ENCODE measurements at places on chromosomes 6 and 20. TPM values are rescaled to one million over a fixed set of nuclear protein-coding genes. Genes with fewer than 3 reads are reported as not detected.

- peak; percentile 85 for DNase-seq
Measured at GRCh38 chr20:62066339-62066982, 780 bp upstream of the TAF4 start.

DNA sequence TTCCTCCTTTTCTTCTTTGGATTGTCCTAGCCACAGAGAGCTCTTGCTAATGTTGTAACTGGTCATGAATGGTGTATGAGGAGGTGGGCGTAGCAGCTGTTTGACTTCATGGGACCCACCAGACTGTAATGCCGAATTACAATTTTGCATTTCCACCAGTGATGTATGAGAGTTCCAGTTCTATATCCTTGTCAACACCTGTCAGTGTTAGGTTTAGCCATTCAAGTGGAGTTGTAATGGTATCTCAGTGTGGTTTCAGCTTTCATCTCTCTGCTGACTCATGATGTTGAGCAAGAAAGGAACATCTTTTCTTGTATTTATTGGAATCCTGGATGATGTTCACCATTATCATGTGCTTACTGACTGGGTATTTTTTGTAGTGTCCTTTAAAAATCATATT is 5.1 kb downstream of the IGF2R start:
- DNase-seq: no peak

- DNase-seq: peak; percentile 52
Measured at GRCh38 chr20:47205577-47206123, 150.8 kb downstream of the ZMYND8 start.

DNA sequence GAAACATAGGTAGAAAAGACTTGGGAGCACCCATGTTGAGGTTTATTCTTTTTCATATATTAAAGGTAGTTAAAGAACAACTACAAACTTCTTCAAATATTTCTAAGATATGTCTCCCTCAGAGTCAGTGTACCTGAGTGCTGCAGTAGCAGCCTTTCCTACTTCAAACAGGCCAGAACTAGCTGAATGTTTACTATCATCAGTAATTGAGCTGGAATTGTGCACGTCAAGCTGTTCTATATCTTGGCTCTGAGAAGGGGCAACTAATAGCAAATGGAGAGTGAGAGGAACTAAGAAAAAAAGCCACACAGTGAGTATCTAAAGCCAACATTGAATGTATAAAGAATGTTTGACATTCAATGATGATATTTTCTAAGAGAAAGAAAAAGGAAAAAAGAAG is 21.7 kb downstream of the MTCL3 start:
- DNase-seq: no peak

DNA sequence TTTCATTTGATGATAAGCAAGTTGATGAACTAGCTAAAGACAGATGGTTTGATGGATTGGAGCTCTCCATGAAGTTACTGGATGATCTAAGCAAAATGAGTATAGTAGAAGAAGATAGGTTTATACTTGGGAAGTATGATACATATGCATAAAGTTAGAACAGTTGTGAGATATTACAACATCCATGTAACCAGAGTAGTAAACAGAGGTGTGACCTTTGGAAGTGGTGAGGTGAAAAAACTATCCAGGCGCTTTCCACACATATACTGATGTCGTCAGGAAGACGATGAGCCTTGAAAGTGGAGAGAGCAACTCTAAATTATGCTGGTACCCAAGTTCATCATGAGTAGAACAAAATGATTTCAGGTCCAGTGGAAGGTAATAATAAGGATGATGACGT is 271.0 kb downstream of the PTPRK start:
- DNase-seq: no peak

CTAGE9 gene
- polyA plus RNA-seq: not detected

CDKAL1 gene
- 11.9 TPM for polyA plus RNA-seq

All from muscle of back (tissue), 13 donors.